ENCODE measurements at places on chromosomes 7 and 10.

GRCh38 chr10:35412900-35413491 lies 76.7 kb downstream of the CCNY start:
- peak; percentile 88 for DNase-seq

- no peak for DNase-seq
Measured at GRCh38 chr10:102396317-102396650, 779 bp downstream of the NFKB2 start.

- DNase-seq: no peak
Measured at GRCh38 chr7:100169147-100169850, 882 bp upstream of the GAL3ST4 start.

DNA sequence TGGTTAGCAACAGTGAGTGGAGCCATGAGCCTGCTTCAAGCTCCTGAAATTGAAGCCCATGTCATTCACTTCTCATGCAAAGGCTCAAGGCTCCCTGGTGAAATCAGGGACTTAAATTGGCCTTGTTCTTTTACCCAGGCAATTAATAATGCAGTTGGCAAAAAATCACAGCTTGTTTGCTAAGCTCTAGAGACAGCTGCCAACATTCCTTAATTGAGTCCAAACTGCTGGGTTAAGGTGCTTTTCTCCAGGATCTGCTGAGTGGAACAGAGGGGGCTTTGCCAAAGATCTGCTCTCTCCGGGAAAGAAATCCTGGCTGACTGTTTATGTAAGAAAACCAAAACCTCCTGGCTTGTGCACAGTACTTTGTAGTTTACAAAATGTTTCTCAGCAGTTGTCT lies 257.6 kb upstream of the GHITM start:
- no peak for DNase-seq

Data from A172 (cell line).